Activated T-helper 2 cell treated with anti-CD3 and anti-CD28 coated beads, Interferon-gamma antibody, Interleukin-2, Interleukin-4, amounts not matched to agents 10 μg/mL and 5 μg/mL and 100 μg/mL, durations not matched to agents 14 hours and 24 hours and 36 hours (primary cell): ENCODE measurements at places on chromosomes 6 and 20. TPM values are rescaled to one million over a fixed set of nuclear protein-coding genes. Genes with fewer than 3 reads are reported as not detected.

Gene TBX18
- total RNA-seq: not detected in 2 replicates

Gene TRIM15
- total RNA-seq: 0.41 and 0.46 TPM in 2 replicates

GRCh38 chr6:15842727-15843117 lies 179.9 kb upstream of the DTNBP1 start:
- no peak for DNase-seq

DNA sequence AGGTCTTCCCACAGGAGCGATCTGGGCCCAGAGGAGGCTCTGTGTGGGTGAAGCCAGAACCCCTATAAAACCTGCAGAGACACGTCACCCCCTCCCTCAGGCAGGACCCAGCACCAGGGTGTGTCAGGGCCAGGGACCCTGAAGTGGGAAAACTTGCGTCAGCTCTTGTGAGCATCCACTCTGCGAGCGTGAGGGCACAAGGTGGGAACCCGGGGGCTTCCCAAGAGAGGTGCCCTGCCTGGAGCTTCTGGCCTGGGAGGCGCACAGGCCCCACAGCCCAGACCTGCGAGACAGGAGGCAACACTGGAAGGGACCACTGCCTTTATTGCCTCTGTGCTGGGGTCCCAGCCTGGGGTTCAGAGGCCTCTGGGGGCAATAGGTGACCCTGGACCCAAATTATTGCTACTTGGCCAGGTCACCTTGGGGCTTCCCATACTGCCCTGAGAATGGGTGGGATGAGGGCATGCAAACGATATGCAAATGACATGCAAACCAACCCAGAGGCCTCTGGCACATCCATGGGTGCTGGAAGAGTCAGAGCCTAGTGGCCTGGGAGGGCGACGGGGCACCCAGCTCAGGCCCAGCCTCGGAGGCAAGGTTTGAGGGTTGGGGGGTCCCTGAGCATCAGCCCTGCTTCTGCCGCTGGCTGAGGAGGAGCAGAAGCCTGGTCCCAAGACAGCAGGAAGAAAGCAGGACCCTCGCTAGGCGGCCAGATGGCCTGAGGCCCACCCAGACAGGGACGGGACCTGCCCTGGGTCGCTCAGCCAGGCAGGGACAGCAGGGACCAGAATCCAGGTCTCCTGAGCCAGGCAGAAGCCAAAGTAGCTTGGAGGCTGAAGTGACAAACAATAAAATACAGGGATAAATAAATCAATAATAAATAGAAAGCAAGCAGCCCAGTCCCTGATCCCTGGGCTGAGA lies 5.1 kb upstream of the C20orf144 start:
- no peak for DNase-seq

- no peak for DNase-seq
These were observed 17.6 kb upstream of the NEDD9 start for GRCh38 chr6:11250108-11250507.

- peak; percentile 8 for DNase-seq
These were observed 891 bp downstream of the RSPO3 start for GRCh38 chr6:127119102-127120022.

DNA sequence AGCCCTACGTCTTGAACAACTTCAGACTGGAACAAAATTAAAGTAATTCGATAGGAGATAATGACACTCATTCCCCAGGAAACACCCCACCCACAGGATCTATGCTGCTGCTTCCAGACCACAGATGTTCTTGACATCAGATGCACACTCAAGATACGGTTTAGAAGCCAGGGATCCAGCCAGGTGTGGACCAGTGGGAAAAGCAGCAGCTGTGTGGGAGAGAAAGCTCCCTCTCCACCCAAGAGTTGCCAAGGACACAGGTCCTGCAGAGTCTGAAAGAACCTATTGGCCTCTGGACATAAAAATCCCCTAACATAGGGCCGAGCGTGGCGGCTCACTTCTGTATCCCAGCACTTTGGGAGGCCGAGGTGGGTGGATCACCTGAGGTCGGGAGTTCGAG lies 91.7 kb upstream of the NFATC2 start:
- DNase-seq: no peak

GRCh38 chr6:153130515-153131036 lies 506 bp downstream of the RGS17 start:
- DNase-seq: no peak

GRCh38 chr20:63381781-63382431 lies 20.8 kb upstream of the CHRNA4 start:
- DNase-seq: peak; percentile 20

DNA sequence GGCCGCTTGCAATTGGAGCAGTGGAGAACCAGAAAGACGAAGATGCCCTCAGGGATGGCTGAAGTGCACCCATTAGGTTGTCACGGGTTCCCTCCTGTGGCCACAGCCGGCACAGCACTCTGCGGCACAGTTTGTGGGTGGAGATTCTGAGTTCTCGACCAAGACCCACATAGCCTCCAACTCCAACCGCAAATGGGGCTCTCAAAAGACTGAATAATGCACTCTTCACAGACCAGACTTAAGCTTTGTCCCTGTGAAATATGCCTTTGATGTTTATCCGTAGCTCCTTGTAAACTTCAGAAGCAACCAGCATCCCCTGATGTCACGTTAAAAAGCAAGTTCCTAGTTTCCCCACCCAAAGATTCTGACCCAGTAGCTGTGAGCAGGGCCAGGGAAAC lies 934 bp upstream of the CST9 start:
- DNase-seq: peak; percentile 34

Gene E2F1
- total RNA-seq: 63.8 and 64.2 TPM in 2 replicates

Gene FOXA2
- not detected in 2 replicates for total RNA-seq

DNA sequence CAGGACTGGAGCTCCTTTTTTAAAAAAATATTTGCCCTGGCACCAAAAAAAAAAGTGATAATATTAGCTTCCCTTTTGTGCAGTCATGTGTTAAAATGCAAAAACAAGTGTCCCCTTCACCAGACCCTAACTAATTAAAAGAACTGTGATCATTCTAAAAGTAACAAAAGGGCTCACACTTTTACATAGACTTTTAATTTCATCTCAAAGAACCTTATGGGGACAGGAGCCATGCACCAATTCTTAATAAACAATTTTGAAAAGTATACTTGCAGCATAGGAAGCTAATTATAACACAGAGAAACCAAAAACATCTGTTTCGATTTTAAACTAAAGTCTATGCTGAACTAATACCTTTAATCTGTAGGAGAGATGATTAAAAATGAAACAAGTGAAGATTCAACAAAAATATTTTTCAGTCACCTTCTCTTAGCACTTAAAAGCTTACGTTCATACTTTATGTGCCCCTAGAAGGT lies 17.3 kb downstream of the STX7 start:
- DNase-seq: no peak

DNA sequence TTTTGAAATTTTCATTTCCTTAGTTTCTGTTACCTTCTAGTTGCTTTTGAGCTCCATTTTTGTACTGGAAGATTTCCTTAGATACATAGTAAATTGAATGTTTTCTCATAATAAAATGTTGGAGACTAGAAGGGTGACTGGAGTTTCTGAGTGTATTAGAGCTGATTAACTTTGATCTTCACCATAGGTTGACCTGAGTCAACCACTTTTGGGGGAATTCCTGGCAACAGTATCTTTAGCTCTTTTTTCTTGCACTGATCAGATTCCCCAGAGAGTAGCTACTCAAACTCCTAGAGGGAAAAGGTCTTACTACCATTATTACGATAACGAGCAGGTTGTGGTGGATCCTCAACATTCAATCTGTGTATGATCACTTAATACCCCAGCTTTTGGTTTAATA lies 72.7 kb downstream of the KHDC1L start:
- DNase-seq: no peak

DNA sequence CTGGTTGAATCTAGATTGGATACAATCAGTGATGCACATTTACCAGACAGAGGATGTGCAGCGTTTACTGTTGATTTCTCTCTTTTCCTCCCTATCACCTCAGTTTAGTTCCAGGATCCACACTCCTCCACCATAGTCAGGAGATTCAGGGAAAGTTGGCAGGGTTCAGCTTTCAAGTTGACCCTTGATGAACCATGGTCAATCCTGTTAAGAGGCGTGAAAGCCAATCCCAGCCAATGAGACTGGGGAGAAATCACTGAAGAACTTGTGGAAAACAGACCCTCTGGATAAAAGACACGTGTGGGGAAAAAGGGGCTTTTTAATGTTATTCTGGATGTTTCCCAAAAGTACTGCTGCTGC lies 19.2 kb upstream of the SCP2D1 start:
- no peak for DNase-seq

DNA sequence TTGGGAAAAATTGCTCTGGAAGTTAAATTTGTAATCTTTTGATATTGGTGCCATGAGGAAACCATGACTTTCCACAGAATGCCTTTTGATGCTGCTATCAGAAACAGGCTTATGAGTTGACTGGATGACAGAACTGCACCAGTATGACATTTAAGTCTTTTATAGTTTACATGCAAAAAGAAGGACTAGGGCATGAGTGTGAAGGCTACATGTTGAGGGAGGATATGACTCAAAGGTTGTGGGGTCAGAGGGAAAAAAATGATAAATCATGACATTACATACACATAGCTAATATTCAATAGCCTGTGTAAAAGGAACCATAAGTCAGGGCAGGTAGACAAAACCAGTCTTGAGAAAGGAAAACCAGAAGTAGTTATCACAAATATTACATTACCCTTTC lies 182.2 kb downstream of the COL12A1 start:
- DNase-seq: no peak

DNA sequence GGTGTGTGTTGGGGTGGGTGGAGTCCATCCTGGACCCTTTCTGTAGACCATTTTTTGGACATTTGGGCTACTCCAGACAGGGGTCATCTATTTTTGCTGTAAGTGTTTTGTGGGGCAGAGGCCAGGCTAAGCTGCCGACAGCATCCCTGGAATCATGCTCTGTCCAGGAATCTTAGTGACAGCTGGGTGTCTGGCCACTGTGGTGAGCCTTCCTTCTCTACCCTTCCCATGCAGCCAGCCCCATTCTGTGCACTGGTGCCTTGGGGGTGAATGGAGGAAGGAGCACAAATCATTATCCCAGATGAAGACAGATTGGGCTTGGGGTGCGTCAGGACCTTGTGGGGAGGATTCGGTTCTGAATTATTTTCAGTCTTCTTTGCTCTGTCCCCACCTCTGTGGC lies 20.2 kb downstream of the TOX2 start:
- DNase-seq: no peak

Gene TMEM181
- total RNA-seq: 16.3 and 16.9 TPM in 2 replicates

Gene LAMP5
- not detected in 2 replicates for total RNA-seq

DNA sequence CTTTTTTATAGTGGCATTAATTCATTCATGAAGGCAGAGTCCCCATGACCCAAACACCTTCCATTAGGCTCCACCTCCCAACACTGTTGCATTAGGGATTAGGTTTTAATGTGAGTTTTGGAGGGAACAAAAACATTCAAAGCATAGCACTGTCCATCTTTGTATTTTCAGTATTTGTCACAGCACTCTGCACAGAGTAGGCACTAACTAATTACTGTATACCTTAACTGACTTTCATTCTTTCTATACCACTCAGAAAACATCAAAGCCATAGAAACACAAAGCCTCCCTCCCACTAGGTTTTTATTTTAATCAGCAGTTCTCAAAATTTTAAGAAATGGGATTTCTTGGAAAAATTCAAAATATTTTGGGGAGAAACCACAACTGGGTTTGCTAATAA lies 21.8 kb upstream of the AHI1 start:
- DNase-seq: no peak

GRCh38 chr6:6870921-6871320 lies 236.8 kb upstream of the RREB1 start:
- DNase-seq: no peak

- DNase-seq: no peak
These were observed 833.2 kb downstream of the MAFB start for GRCh38 chr20:39855799-39856198.

DNA sequence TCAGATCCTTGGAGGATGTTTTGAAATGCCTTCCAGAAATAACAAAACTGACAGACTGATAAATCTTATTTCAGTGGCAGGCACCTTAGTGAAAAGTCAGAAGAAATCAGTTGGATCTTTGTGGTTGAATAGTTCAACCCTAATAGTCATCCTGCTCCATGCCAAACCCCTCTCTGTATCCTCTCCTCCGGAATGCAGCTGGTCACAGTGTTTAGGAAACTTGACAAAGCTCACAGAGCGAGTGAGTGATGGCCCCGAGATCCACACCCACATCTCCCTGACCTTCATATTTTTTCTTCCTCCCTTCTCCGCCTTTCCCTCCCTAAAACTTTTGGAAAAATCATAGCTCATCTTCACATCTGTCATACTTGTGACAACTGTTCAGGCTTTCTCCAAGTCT lies 464.8 kb upstream of the CDH4 start:
- DNase-seq: no peak

Gene LKAAEAR1
- 0.21 and 0.25 TPM in 2 replicates for total RNA-seq

DNA sequence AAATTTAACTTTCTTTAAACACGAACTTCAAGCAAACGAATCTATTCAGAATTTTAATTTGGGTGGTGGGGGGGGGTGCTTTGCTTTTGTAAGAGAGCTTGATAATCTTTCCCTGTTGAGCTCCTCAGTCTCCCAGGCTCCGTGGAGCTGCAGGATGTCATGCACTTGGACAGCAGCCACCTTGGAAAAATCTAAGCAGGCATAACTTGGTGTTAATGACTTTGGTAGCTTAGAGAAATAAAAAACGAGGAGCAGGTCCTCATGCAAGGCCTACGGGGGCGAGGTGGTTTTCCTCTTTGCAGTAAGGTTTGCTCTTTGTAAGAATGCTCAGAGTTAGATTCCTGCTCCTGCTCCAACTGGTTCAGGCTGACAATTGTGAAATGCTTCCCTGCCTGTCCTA lies 102.3 kb downstream of the EDN1 start:
- no peak for DNase-seq

DNA sequence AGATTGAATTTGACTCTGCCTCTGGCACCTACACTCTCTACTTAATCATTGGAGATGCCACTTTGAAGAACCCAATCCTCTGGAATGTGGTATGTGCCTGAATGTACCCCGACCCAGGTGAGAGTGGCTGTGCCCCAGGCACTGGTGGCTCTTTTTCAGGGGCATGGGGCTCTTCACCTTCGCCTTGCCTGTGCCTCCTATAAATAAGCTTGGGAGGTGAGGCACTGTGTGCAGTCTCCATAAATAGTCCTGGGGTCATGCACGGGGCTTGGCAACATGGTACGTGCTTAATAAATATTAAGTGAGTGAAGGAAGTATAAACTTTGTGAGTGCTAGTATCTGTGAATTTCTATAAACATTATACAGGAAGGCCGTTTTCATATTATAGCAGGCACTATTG lies 33.0 kb downstream of the GHRH start:
- DNase-seq: no peak

- DNase-seq: no peak
These were observed 17.9 kb downstream of the SLC22A16 start for GRCh38 chr6:110458476-110458875.
